ENCODE measurements at places on chromosomes 6 and 20.

DNA sequence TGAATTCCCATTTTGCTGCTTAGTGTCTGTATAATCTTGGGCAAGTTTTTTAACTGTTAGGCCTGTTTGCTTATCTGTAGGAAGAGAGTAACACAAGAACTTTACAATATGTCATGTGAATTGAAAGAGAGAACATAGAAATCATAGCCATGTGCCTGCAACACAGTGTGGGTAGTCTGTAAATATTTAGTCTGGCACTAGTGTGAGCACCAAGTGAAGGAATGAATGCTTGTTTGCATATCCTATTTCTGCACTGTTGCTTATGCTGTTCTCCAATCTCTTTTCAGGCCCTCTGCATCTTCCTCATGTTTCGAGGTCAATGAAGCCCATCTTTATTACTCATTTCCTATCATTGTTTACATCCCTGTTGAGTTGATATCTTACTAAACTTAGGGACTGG is 49.2 kb downstream of the CBFA2T2 start:
- DNase-seq, result peak; percentile 20

GRCh38 chr6:14882394-14883026 is 363.4 kb upstream of the JARID2 start:
- DNase-seq, result peak; percentile 81

GRCh38 chr6:43746071-43746470 is 23.9 kb upstream of the VEGFA start:
- DNase-seq, result no peak

DNA sequence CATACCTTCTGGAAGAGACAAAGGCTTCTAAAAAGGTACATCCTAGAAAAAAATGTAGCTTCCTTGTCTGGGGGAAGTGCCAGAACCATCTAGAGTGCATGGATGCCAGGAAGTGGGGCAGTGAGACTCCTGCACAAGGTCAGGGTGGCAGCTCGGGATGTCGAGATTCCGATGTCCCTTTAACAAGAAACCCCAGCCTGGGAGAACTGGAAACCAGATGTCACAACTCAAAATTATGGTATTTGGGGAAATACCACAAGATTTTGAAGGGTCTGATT is 168.4 kb downstream of the ZDHHC14 start:
- no peak for DNase-seq

- peak; percentile 98 for DNase-seq
Observed at GRCh38 chr6:128569732-128570679, 49.6 kb upstream of the PTPRK start.
